ENCODE measurements at places on chromosomes 6 and 20. TPM values are rescaled to one million over a fixed set of nuclear protein-coding genes. Genes with fewer than 3 reads are reported as not detected.

The SLC24A3 gene
- polyA plus RNA-seq: 0.49 TPM

The KCNG1 gene
- polyA plus RNA-seq: 2.2 TPM

The TREM2 gene
- 2.1 TPM for polyA plus RNA-seq

The CEP57L1 gene
- 3.8 TPM for polyA plus RNA-seq

The SLC4A11 gene
- polyA plus RNA-seq: 1.1 TPM

The DEFB118 gene
- not detected for polyA plus RNA-seq

The PRR18 gene
- 0.23 TPM for polyA plus RNA-seq

The C6orf15 gene
- not detected for polyA plus RNA-seq

The EDN1 gene
- polyA plus RNA-seq: 5.9 TPM

The COL20A1 gene
- polyA plus RNA-seq: 0.05 TPM

The IL17F gene
- not detected for polyA plus RNA-seq

The IL17A gene
- polyA plus RNA-seq: not detected

The RAET1L gene
- not detected for polyA plus RNA-seq

The TMEM170B gene
- polyA plus RNA-seq: 1.5 TPM

The LY6G6D gene
- not detected for polyA plus RNA-seq

The ERVFRD-1 gene
- 0.07 TPM for polyA plus RNA-seq

The ECT2L gene
- 0.05 TPM for polyA plus RNA-seq

The PHF1 gene
- 143 TPM for polyA plus RNA-seq

The TUBB2B gene
- 6.1 TPM for polyA plus RNA-seq

The ADGRF5 gene
- 7.6 TPM for polyA plus RNA-seq

The BCAS1 gene
- polyA plus RNA-seq: 0.34 TPM

The FAM209B gene
- 1.7 TPM for polyA plus RNA-seq

The ENPP1 gene
- polyA plus RNA-seq: 4.8 TPM

The PPIL4 gene
- 14.2 TPM for polyA plus RNA-seq

The VSTM2L gene
- 10.1 TPM for polyA plus RNA-seq

The SLC22A16 gene
- not detected for polyA plus RNA-seq

All from pancreas (tissue), 10 donors.